ENCODE measurements at places on chromosomes 4 and X. TPM values are rescaled to one million over a fixed set of nuclear protein-coding genes. Genes with fewer than 3 reads are reported as not detected.

Gene CSN1S1
- not detected for total RNA-seq

Gene KLF8
- 3.6 TPM for total RNA-seq

Gene KLHL4
- total RNA-seq = 2.0 TPM

Gene CLCN5
- 2.1 TPM for total RNA-seq

Gene RASGEF1B
- total RNA-seq = 2.4 TPM

Gene FAM47E
- total RNA-seq = 2.9 TPM

All from cardiac septum (tissue), 1 donor.